ENCODE measurements at places on chromosomes 1 and 21.
A peak's percentile ranks its signal among the peaks of the same experiment; 100 is the strongest.

GRCh38 chr1:169885207-169885606 is 8.5 kb downstream of the SCYL3 start:
- DNase-seq, result no peak

DNA sequence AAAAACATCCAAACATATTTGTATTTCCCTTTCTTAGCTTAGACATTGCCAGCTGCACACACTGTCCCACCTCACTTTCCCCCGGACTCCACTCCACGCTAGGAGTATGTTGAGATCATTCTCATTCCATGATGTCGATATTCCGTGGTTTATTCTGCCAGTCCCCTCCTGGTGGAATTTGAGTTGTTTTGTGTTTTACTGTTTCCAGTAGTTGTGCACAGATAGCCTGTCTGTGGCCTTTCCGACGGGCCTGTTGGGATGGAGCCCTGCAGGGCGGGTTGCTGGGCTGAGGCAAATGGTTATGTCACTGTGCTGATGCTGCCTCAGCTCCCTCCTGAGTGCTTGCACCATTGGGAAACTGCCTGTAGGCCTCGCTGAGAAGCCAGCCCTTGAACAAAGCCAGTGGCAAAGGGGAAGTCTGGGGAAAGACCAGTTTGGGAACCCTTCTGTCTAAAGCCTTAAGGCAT is 12.8 kb downstream of the TRAPPC10 start:
- DNase-seq, result peak; percentile 26

DNA sequence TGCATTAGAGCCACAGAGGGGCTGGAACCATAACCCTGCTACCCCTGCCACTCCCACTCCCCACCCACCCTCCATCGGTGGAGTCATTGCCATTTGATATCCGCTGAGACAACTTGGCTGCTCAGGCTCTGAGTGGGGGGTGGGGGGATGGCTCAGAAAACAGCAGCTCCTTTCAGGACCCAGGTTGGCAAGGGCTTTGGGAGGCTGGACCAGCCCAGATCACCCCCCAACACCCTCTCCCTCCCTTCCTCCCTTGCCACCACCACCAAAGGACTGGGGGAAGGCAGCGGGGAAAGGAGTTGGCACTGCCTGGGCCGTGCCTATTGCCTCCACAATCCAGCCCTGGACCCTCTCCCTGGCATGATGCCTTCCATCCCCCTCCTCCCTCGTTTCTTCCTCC is 1.7 kb downstream of the KCNJ10 start:
- DNase-seq, result peak; percentile 45

GRCh38 chr1:61816191-61816590 is 73.9 kb downstream of the PATJ start:
- DNase-seq, result no peak
